Esophagus mucosa (tissue), 1 donor: ENCODE measurements at places on chromosomes 5 and 9. TPM values are rescaled to one million over a fixed set of nuclear protein-coding genes. Genes with fewer than 3 reads are reported as not detected.

DNA sequence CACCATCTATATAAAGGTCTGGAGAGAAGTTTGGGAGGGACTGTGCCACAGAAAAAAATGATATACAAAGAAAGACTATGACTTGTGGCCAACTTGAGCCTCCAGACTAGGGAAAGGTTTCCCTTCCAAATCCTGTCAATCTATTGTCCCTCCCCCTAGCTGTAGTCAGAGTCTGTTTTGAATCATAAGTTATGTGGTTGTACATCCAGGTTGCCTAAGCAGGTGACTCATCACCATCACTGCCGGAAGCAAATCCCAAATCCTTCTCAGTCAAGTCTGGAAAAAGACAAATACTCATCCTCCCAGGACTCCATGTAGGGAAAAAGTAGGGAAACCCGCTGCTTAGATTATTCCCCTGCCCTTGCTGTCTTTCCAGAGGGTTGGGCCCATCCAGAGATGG, 235.7 kb downstream of the CDK5RAP2 start:
- peak; percentile 77 for ATAC-seq

DNA sequence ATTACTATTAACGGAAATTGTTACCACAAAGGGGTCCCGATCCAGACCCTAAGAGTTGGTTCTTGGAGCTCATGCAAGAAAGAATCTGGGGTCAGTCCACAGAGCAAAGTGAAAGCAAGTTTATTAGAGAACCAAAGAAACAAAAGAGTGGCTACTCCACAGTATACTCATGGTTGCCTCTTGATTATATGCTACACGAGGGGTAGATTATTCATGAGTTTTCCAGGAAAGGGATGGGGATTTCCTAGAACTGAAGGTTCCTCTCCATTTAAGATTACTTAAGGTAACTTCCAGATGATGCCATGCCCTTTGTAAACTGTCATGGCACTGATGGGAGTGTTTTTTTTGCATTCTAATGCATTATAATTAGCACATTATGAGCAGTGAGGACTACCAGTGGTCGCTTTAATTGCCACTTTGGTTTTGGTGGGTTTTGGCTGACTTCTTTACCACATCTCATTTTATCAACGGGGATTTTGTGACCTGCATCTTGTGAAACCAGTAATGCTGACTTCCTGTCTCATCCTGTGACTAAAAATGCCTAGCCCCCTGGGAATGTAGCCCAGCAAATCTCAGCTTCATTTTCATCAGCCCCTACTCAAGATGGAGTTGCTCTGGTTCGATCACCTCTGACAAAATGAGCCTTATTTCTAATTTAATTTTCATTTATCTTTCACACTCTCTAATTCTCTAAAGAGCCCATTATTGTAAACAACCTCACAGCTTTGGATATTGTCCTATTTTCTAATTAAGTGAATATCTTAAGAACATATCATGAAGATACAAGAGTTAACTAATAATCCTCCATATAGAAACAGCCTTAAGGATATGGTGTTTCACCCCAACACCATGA, 336.3 kb downstream of the RASEF start:
- no peak for ATAC-seq

Gene SPINK4
- not detected for total RNA-seq

Gene CACFD1
- 7.4 TPM for total RNA-seq

GRCh38 chr5:94154672-94155071, 413.3 kb upstream of the POU5F2 start:
- no peak for ATAC-seq

DNA sequence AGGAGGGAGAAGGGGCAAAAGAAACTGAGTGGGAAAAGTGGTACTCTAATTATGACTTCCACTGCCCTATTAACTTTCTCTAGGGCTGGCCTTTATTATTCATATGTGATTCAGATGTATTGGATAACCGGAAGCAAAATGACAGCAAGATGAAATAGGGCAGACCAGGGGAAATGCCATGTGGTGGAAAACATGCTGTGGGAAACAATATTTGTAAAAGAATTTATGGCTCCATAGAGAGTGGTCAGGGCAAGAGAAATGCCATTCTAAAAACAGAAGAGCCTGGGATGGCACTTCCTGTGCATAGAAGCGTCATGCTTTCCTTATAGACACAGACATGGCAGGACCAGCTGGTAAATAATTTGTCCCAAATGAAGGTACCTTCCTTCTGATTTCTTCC, 67.7 kb downstream of the MEGF10 start:
- ATAC-seq = no peak

DNA sequence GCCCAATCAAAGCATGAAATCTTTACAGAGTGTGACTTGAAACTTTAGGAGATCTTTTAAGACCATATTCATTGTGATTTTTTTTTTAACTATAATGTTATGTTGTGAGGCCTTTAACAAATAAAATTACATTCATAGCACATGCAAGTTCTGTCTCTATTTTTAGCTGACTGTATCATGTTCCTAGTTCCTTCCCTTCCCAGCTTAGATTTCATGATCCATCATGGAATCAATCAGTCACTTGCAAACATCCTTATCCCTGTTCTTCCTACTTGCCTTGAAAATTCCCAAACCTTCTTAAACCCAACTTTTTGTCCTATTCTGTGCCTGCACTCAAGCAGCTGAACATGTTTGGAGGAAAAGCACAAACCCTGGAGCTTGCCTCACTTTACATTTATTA, 141.8 kb downstream of the DMXL1 start:
- ATAC-seq = no peak

DNA sequence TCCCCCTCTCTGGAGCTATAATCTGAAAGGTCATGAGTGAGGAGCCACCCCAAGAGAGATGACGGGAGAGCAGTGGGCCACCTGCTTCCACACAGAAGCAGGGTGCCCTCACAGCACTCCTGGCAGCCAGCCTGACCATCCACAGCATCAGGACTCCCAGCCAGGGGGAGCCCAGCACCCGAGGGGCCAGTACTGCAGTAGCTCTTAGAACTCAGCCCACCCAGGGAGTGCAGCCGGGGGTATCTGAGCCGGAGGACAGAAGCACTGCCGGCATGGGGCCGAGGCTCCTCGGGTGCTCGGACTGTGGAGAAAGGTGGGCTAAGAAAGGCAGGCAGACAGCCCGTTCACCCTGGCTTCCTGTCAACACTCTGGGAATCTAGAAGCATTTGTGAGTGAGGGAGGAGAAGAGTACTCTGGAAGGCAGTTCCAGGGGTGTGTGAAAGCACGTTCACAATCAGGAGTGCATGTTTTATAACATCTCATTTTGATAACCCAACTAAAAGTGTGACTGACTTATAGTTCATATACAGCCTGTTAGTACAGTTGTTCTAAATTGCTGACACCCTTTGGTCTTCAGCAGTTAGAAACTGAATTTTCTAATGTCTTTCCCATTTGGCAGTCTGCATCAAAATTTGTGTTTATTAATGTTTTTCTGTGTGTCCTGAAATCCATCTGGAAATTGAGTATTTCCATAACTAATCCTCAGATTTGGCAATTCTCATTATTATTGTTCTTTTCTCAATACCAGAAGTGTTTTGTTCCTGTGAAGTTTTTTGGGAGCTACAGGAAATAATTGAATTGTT, 25.9 kb upstream of the ASPN start:
- no peak for ATAC-seq

- no peak for ATAC-seq
These were observed 30.9 kb upstream of the SHOC1 start for GRCh38 chr9:111825468-111826145.

Gene ANKRA2
- total RNA-seq = 12.9 TPM

- ATAC-seq = no peak
These were observed 2.7 kb upstream of the LCN9 start for GRCh38 chr9:135660407-135660806.
